ENCODE measurements at places on chromosomes 7 and 10. TPM values are rescaled to one million over a fixed set of nuclear protein-coding genes. Genes with fewer than 3 reads are reported as not detected.

Gene RARRES2
- total RNA-seq, result 43.4 TPM

Gene SLC25A13
- total RNA-seq, result 13.8 TPM

Gene CREM
- 41.4 TPM for total RNA-seq

Gene UNCX
- total RNA-seq, result not detected

Gene C7orf33
- total RNA-seq, result 0.27 TPM

Gene ATG9B
- 0.22 TPM for total RNA-seq

Gene CFAP46
- total RNA-seq, result 0.22 TPM

Gene SFTPA1
- not detected for total RNA-seq

Gene SEMA3E
- total RNA-seq, result 2.5 TPM

Gene ADRB1
- 0.09 TPM for total RNA-seq

Gene PLPP4
- 0.62 TPM for total RNA-seq

Gene SIRT1
- 14.0 TPM for total RNA-seq

Gene CUZD1
- 1.0 TPM for total RNA-seq

Gene POU6F2
- total RNA-seq, result 0.09 TPM

Gene SEMA3C
- 270 TPM for total RNA-seq

Gene KCNIP2
- 2.0 TPM for total RNA-seq

Gene RASSF4
- total RNA-seq, result 53.0 TPM

Gene MEIG1
- 0.27 TPM for total RNA-seq

Gene CAMK2B
- total RNA-seq, result 5.9 TPM

Gene TTYH3
- 21.1 TPM for total RNA-seq

Gene LIPN
- not detected for total RNA-seq

Gene GIMAP4
- total RNA-seq, result 23.4 TPM

Gene LRRC61
- 3.6 TPM for total RNA-seq

Gene POP7
- total RNA-seq, result 31.6 TPM

Gene NPC1L1
- not detected for total RNA-seq

Gene PWWP2B
- 15.1 TPM for total RNA-seq

Gene TRIM73
- total RNA-seq, result 1.6 TPM

Gene ZNF853
- 7.2 TPM for total RNA-seq

Gene KEL
- total RNA-seq, result 0.66 TPM

Gene CALML3
- total RNA-seq, result not detected

Gene CPA4
- 2.0 TPM for total RNA-seq

Gene FAM237B
- not detected for total RNA-seq

Gene ZNF22
- 44.3 TPM for total RNA-seq

Gene GPR37
- total RNA-seq, result 16.9 TPM

Gene EGR2
- 1.5 TPM for total RNA-seq

Gene TUBB8
- 0.09 TPM for total RNA-seq

Gene AKR1D1
- not detected for total RNA-seq

Gene AKR1C8
- total RNA-seq, result 0.09 TPM

Data from muscle of leg (tissue), 16 donors.